ENCODE measurements at places on chromosomes 7 and 10. TPM values are rescaled to one million over a fixed set of nuclear protein-coding genes. Genes with fewer than 3 reads are reported as not detected.

Gene CYP2C19
- not detected for total RNA-seq

Gene FRAT2
- total RNA-seq = 9.4 TPM

Gene BHLHA15
- not detected for total RNA-seq

- H3K36me3 ChIP-seq = no peaks in the 10 kb centered on the region
- no peak overlapping the region for H3K4me3 ChIP-seq
- no peaks in the 10 kb centered on the region for H3K4me1 ChIP-seq
- peaks cover 12% of the 10 kb centered on the region for H3K27me3 ChIP-seq
- no peak overlapping the region for H3K27ac ChIP-seq
Measured at GRCh38 chr7:99806839-99807478, 20.9 kb upstream of the CYP3A43 start.

DNA sequence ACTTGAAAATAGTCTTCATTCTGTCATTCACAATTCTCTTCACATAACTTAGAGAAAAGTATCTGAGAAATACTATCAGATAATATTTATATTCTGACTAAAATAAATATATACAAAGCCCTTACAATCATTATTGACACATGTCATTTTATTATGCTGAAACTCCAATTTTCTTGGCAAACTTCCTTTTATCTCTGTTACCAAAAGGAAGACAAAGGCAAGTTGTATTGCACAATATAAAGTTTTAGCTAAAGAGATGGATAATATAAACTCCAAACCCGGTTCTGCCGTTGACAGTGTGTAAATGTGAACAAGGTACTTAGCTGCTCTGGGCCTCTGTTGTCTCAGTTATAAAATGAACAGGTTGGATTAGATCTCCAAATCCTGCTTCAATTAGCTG lies 99.0 kb upstream of the MDFIC start:
- H3K4me3 ChIP-seq = no peak overlapping the region
- no peaks in the 10 kb centered on the region for H3K27me3 ChIP-seq
- H3K27ac ChIP-seq = no peak overlapping the region
- peaks cover 25% of the 10 kb centered on the region for H3K4me1 ChIP-seq
- DNase-seq = no peak

GRCh38 chr7:121005996-121006584 lies 17.6 kb downstream of the CPED1 start:
- DNase-seq = no peak
- H3K27me3 ChIP-seq = no peaks in the 10 kb centered on the region
- H3K4me3 ChIP-seq = no peak overlapping the region
- H3K36me3 ChIP-seq = no peaks in the 10 kb centered on the region
